Ureter (tissue), 1 donor: ENCODE measurements at places on chromosomes 12 and 14.

- no peak for DNase-seq
Measured at GRCh38 chr12:11762723-11763326, 113.4 kb downstream of the ETV6 start.

- peak; percentile 31 for DNase-seq
Measured at GRCh38 chr12:1933342-1934051, 15.0 kb upstream of the CACNA2D4 start.

DNA sequence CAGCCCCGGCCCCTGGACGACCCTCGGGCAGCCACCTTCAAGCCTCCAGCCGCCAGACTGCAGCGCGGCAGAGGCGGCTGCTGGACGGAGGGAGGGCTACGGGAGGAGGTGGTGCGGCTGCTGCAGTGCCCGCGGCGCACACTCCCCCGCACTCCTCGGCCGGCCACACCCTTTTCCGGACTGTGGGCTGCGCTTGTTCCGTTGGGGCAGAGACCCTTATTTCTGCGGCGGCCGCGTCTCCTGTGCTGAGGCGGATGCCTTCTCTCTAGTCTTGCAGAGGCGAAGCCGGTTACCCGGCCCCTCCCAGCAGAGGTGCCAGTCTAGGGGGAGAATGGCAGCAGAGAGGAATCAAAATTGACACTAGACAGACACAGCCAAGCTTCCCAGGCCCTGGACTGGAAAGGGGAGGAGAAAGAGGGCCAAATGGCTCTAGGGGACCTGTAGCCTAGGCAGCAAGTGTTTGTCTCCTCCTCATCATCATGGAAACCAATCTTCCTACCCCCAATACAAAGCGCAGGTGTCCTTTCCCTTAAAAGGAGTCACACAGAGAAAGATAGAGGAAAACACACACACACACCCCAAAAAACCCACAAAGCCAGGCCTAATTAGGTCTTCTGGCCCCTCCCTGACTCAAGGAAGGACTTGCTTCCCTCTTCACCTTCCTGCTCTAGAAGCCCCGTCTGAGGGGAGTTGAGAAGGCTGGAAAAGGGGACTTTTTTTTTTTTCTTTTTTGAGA lies 1.3 kb downstream of the ESYT1 start:
- DNase-seq = peak; percentile 77

GRCh38 chr14:60217713-60218112 lies 31.3 kb upstream of the PPM1A start:
- DNase-seq = no peak

GRCh38 chr12:81819991-81820633 lies 61.0 kb upstream of the PPFIA2 start:
- no peak for DNase-seq

GRCh38 chr14:73133795-73134194 lies 2.5 kb upstream of the PSEN1 start:
- DNase-seq = no peak

- DNase-seq = no peak
Measured at GRCh38 chr14:105086833-105087307, 21.6 kb upstream of the GPR132 start.

- DNase-seq = no peak
Measured at GRCh38 chr14:68367536-68367935, 425.3 kb downstream of the ZFP36L1 start.

GRCh38 chr12:82517027-82517426 lies 158.7 kb downstream of the METTL25 start:
- no peak for DNase-seq

- no peak for DNase-seq
Measured at GRCh38 chr14:103801459-103801858, 45.9 kb downstream of the PPP1R13B start.

GRCh38 chr14:61328626-61329262 lies 7.4 kb downstream of the PRKCH start:
- DNase-seq = no peak

DNA sequence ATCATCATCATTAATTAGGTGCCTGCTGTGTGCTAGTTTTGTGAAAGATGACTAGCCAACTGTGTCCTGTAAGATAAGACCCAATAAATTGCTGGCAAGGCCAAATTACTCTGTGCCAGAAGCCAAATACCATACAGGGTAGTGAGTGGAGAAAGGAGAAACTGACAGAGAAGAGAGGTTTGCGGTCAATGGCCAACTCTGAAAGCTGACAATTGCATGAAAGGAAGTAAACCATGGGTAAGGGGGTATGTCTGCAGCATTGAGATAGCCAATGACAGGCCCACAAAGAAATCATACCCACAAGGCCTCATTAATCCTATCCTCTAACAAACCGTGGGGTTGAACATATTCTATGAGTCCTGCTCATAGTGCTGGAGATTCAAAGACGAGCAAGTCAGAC lies 236.6 kb upstream of the CCDC196 start:
- DNase-seq = no peak

GRCh38 chr12:111529424-111530368 lies 69.4 kb downstream of the ATXN2 start:
- DNase-seq = no peak

- no peak for DNase-seq
Measured at GRCh38 chr14:61615743-61616523, 79.4 kb upstream of the HIF1A start.

GRCh38 chr12:31298515-31298910 lies 27.4 kb downstream of the SINHCAF start:
- no peak for DNase-seq

GRCh38 chr14:26996246-26996645 lies 398.4 kb upstream of the NOVA1 start:
- DNase-seq = no peak

DNA sequence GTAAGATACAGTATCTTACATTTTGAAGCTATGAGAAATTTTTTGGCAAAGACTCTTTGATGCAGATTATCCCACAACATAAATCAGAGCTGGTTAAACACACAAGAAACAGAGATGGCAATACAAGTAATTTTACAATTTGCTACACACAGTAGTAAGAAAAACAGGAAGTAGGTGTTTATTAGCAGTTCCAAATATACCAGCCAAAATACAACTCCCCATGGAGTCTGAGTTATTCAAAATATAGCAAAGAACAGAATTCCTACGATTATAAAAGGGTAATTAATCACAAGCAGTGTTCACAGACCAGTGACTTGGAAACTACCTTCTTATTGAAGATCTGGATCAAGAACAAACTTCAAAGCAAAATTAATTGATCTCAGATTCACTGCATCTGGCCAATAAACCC lies 83.9 kb downstream of the BMP4 start:
- DNase-seq = no peak

DNA sequence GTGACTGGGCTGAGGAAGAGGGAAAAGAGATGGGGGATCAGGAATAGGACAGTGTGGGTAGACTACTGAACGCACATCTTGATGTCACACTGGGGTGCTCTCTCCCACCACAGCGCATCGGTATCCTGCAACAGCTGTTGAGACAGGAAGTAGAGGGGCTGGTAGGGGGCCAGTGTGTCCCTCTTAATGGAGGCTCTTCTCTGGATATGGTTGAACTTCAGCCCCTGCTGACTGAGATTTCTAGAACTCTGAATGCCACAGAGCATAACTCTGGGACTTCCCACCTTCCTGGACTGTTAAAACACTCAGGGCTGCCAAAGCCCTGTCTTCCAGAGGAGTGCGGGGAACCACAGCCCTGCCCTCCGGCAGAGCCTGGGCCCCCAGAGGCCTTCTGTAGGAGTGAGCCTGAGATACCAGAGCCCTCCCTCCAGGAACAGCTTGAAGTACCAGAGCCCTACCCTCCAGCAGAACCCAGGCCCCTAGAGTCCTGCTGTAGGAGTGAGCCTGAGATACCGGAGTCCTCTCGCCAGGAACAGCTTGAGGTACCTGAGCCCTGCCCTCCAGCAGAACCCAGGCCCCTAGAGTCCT lies 6.9 kb downstream of the C1QL4 start:
- DNase-seq = no peak

- no peak for DNase-seq
Measured at GRCh38 chr14:78228702-78229327, 58.6 kb downstream of the NRXN3 start.

- DNase-seq = no peak
Measured at GRCh38 chr14:22397221-22397737, 191.7 kb downstream of the DAD1 start.

DNA sequence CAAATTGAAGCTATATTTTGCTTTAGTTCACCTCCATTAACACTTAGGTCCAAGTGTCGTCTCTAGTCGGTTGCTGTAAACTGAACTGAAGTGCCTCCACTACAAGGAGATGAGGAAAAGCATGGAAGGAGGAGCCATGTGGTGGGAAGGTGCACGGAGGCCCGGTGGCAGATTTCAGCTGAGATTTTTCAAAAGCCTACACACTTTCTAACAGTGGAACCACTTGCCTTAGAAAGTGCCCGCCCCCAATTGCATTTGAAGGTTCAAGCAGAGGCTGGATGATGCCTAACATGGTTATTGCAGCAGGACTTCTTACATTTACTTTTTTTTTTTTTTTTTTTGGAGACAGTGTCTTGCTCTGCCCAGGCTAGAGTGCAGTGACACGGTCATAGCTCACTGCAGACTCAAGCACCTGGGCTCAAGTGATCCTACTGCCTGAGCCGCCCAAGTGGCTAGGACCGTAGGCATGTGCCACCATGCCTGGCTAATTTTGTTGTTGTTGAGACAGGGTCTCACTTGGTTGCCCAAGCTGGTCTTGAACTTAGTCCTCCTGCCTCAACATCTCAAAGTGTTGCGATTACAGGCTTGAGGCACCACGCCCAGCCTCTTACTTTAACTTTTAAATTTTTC lies 27.6 kb downstream of the EML1 start:
- DNase-seq = no peak

DNA sequence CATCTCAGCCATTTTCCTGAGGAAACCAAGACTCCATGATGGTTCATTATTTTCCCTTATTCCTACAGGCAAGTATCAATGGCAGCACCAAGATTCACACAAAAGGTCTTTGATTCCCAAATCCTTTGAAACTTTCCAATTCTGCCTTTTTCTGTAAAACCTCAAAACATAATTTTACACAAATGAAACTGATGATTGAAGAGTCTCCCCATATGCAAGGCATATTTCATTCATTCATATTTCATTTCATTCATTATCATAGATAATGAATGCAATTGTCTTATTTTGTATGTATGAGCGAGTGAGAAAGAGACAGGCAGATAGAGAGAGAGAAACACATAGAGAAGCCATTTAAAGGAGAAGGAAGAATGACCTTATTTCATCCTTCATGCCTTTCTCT lies 172.8 kb downstream of the BTG1 start:
- DNase-seq = no peak

DNA sequence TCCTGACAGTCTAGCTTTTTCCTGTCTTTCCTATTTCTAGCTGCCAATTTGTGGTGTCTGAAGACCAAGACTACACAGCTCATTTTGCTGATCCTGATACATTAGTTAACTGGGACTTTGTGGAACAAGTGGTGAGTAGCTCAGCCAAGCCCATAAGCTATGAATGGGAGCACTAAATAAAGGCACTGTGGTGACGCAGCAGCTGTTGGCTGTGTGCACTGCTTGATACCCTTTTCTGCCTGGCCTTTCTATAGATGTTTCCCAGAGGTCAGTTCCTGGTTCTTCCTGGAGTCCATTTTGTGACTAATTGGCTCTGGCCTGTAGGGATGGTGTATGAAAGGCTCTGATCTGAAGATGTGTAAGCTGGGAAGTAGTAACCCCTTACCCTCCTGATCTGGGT lies 20.5 kb downstream of the RNF10 start:
- DNase-seq = no peak

DNA sequence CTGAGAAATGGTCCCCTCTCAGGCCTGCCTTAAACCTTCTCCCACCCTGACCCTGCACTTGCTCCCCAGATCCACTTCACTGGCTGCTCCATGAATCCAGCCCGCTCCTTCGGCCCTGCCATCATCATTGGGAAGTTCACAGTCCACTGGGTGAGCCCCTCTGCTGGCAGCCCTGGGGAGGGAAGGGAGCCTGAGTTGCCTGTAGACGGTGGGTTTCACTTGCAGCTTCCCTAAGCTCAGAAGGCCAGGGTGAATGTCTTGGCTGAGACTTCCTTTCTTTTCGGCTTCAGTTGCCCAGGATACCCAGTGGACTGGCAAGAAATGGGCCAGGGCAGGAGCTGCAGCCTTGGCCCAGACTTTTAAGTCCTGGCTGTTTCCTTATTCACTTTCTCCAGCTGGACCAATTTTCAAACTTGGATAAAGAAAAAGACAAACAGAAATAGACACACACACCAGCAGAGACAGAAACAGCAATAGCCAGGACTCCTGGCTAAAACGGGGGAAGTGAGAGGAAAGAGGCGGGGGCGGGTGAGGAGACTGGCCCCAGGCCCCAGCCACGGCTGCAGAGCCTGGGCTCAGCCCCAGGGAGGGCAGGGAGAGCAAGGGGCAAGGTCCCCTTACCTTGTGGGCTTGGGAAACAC lies 2.0 kb downstream of the AQP6 start:
- no peak for DNase-seq

- DNase-seq = no peak
Measured at GRCh38 chr12:67827820-67828383, 161.3 kb upstream of the IFNG-AS1 start.

DNA sequence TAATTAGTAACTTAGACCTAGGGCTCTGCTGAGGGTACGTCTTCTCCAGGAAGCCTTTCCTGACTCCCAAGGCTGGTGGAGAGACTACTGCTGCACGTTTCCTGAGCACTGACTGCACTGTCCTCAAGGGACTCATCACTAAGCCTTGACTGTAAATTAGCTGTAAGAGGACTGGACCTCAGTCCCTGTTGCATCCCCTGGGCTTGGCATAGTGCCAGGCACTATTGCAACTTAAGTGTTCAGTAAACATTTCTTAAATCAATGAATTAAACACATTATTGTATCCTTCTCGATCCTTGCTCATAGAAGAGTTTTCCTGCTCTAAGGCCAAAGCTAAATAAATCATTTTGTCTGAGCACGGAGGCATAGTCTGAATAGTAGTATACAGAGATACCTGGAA lies 31.9 kb upstream of the IFNG-AS1 start:
- no peak for DNase-seq

GRCh38 chr12:62581288-62582064 lies 114.8 kb downstream of the MON2 start:
- DNase-seq = no peak

DNA sequence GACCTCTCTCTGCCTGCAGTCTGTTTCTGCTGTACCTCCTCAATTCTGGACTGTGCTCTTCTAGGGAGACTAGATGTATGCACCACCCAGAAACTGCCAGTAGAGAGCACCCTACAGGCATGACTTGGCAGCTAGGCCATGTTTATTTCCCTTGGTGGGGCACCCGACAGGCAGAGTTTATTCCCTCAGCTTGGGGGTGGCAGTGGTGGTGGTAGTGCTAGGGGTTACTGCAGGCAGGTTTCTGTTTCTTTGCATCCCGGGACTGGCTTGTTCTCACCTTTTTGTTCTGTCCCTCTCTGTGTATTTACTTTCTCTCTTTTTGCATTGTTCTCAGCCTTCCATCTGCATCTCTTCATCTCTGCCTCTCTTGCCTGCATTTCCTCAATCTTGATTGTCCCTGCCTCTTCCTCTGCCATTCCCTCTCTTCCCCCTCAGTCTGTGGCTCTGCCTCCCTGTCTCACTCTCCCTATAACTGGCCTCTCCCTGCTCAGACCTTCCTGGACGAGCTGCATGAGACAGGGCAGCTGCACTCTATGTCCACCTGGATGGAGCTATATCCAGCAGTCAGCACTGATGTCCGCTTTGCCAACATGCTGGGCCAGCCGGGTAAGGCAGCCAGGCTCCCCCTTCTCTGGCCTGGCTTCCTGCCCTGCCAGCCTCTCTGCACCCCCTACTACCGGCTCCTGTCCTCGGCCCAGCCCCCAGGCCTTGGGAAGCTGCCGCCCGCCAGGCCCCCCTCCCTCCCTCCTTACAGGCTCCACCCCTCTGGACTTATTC lies 13.8 kb downstream of the PRPF40B start:
- no peak for DNase-seq
